ENCODE measurements at places on chromosomes 2 and 18. TPM values are rescaled to one million over a fixed set of nuclear protein-coding genes. Genes with fewer than 3 reads are reported as not detected.

The AMER3 gene
- not detected for total RNA-seq

DNA sequence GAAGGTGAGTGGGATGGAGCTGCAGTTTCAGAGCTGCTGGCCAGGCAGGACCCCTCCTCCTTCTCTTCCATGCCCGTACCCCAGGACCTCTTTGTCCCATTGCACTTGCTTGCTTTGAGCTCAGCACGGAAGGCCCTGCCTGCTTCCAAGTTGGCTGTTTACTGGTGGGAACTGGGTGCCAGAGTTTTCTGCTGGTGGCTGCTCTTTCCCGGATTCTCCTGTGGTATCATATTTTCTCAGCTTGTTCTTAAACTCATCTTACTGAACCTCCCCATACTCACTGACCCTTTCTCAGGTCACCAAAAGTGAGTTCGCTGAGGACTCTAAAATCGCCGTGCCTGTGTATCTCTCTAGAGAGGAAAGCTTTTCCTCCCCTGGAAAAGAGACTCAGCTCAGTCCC, 297.7 kb upstream of the TNP1 start:
- H3K4me3 ChIP-seq, result no peak overlapping the region
- H3K36me3 ChIP-seq, result no peaks in the 10 kb centered on the region
- no peak overlapping the region for H3K27ac ChIP-seq
- H3K27me3 ChIP-seq, result no peaks in the 10 kb centered on the region
- no peak for DNase-seq

GRCh38 chr2:227610123-227610522, 4.5 kb downstream of the SCYGR3 start:
- no peaks in the 10 kb centered on the region for H3K4me1 ChIP-seq
- H3K4me3 ChIP-seq, result no peak overlapping the region
- no peaks in the 10 kb centered on the region for H3K27me3 ChIP-seq
- no peak for DNase-seq

DNA sequence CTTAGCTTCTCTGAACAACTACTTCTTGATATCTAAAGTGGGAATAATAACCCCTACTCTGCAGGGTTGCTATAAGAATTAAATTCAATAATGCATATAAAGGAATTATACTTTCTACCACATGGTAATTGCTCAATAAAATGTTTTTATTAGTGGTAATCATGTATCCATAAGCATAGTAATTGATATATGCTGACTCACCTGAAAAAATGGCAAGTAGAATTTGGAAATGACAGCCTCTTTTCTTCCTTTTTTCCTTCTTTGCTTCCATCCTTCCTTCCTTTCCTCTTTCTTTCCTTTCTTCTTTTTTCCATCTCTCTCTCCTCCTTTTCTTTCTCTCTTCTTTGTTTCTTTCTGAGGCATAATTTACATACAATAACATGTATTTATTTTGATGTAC, 65.3 kb downstream of the DPP10 start:
- H3K4me1 ChIP-seq, result no peaks in the 10 kb centered on the region
- no peaks in the 10 kb centered on the region for H3K36me3 ChIP-seq
- DNase-seq, result no peak
- no peak overlapping the region for H3K27ac ChIP-seq
- no peak overlapping the region for H3K4me3 ChIP-seq
- no peaks in the 10 kb centered on the region for H3K27me3 ChIP-seq

DNA sequence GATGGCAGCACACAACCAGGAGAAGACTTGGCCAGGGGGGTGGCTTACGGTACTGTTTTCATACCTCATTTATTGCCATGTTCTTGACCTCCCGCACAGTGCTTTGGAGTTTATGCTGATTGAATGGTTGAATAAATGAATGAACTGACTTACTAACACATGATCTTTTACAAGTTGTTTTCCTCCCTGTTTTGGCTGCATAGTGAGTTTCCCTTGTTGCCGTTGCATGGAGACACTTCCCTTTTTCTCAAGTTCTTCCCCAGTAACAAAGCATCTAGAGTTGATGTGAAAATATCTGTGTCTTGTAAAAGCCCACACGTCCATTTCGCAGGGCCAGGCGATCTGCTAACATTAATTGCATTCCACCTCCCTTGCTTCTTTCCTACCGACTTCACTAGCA, 35.7 kb upstream of the RAB1A start:
- DNase-seq, result no peak
- peak overlapping the region; percentile 42 for H3K27ac ChIP-seq
- peaks cover 14% of the 10 kb centered on the region for H3K4me1 ChIP-seq

GRCh38 chr2:165631089-165631488, 161.6 kb downstream of the CSRNP3 start:
- no peaks in the 10 kb centered on the region for H3K27me3 ChIP-seq
- no peak overlapping the region for H3K4me3 ChIP-seq
- H3K36me3 ChIP-seq, result no peaks in the 10 kb centered on the region
- no peak for DNase-seq
- no peak overlapping the region for H3K27ac ChIP-seq

GRCh38 chr2:216804357-216805350, 55.2 kb downstream of the TNP1 start:
- H3K4me1 ChIP-seq, result peaks cover 27% of the 10 kb centered on the region
- H3K27me3 ChIP-seq, result no peaks in the 10 kb centered on the region
- H3K36me3 ChIP-seq, result no peaks in the 10 kb centered on the region
- no peak overlapping the region for H3K4me3 ChIP-seq
- DNase-seq, result no peak

GRCh38 chr18:42471885-42472284, 516.9 kb downstream of the PIK3C3 start:
- H3K27me3 ChIP-seq, result no peaks in the 10 kb centered on the region
- H3K4me1 ChIP-seq, result peaks cover 10% of the 10 kb centered on the region
- H3K4me3 ChIP-seq, result no peak overlapping the region
- peak; percentile 37 for DNase-seq
- no peaks in the 10 kb centered on the region for H3K36me3 ChIP-seq
